NCI-H345 (cell line): ENCODE measurements at places on chromosomes 3 and 15.

GRCh38 chr15:20344601-20345400, 196.8 kb downstream of the GOLGA6L6 start:
- DNase-seq: no peak

DNA sequence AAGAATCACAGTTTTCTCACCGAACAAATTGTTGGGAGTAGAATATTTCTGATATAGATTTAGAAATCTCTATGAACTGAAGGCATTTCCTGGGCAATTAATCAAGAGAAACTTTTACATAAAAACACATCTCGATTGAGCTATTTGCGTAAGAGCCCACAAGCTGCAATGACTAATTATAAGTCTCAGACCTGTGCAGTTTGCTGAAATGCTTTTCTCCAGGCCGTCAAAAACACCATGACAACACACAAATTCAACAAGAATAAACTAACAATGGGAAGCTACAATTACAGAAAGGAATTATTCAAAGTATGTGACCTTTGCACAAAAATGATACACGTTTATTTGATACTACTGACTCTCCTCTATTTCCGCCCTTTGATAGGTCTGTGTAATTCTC, 481.2 kb upstream of the WNT5A start:
- no peak for DNase-seq

DNA sequence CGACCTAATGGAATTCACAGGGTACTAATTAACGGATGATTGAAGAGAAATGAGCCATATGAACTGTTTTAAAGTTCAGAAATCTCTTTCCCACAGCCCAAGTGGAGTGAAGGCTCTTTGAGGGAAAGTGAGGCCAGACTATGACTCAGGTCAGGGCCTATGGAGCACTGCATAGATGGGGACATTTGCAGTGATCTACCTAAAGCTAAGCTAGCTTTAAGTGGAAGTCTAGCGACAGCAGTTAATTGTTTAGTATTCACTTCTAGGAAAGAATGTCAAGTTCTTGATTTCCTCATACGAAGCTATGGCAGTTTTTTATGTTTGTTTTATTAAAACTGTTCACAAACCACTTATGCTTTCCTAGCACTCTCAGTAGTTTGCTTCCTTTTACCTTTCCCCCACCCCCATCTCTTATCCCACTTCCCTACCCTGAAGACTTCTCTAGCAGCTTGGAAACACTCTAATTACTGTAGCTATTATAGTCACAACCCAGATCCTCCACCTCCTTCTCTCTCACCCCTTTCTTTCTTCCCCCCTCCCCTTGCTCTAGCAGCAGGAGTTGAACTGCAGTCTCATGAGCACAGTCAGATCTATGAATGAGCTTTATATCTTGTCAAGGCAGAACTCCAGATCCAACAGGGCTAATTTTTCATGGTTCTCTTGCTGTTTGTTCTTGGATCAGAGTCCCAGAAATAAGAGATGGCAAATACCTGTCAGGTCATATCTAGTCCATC, 6.2 kb downstream of the ZNF609 start:
- DNase-seq: no peak

DNA sequence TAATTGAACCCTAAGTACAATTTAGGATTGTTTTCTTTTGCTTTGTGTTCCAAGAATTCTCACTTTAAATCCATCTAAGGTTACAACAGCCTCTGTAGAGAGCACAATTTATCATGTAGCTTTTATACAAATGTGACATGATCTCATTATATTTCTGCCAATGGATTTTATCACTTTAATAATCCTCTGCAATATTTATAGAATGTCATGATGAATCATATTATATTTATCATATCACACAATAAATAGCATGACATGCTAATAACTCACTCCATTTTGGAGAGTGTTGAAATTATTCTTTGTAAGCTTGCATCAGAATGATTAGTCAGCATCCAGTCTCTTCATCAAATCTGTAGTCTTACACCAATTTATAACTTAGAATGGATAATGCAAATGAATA, 280.6 kb upstream of the ZNF717 start:
- no peak for DNase-seq

DNA sequence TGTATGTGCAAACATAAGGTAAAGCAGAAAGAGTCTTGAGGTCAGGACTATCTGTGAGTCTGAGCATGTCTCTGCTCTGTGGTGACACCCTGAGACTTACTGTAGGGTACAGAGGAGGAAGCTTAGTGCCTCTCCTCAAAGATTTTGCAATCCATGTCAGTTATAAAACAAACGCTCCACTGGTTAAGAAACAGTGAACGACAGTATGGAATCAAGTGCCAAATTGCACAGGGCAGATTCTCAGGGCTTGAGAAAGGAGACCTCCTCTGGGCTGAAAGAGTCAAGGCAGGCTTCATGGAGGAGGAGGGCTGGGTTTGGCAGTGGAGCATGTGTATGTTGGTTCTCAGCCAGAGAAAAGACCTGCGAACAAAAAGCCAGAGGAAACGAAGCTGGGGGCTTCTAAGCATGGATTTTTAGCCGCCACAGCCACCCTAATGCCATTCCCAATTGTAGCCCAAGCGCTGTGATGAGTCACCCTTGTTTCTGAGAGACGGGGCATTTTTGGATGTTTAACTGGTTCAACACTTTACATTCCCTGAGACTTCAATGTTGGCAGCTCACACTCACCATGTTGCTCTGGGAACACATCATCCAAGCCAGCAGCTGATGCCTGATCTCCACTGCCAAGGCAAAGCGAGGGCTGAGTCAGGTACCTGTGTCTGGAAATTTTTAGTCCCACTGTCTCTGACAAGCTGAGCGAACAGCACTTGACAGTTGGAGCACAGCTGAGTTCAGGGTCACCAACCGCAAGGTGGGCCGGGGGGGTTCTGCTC, 3.4 kb upstream of the DGKG start:
- no peak for DNase-seq

GRCh38 chr3:127568586-127568985, 21.9 kb downstream of the TPRA1 start:
- DNase-seq: peak; percentile 30

DNA sequence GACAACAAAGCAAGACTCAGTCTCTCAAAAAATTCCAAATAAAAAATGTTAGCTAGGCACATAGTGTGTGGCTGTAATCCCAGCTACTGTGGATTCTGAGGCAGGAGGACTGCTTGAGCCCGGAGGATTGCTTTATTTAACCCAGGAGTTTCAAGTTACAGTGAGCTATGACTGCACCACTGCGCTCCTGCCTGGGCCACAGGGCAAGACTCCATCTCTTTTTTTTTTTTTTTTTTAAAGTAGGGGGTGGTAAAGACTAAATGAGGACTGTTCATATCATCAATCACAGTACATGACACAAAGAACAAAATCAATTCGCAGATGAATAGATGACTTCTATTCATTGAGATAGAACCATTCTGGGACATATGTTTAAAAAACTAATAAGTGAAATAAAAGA, 48.1 kb downstream of the ACAP2 start:
- no peak for DNase-seq

- DNase-seq: no peak
Measured at GRCh38 chr3:110932567-110932966, 139.0 kb upstream of the NECTIN3 start.
